ENCODE measurements at places on chromosomes 7 and 10. TPM values are rescaled to one million over a fixed set of nuclear protein-coding genes. Genes with fewer than 3 reads are reported as not detected.

AKR1C4 gene
- total RNA-seq = 186 TPM

TMEM176A gene
- total RNA-seq = 697 TPM

IDI2 gene
- not detected for total RNA-seq

ANKRD2 gene
- total RNA-seq = 0.39 TPM

ARHGEF35 gene
- total RNA-seq = 3.8 TPM
